Stimulated activated CD4-positive, alpha-beta T cell treated with anti-CD3 and anti-CD28 coated beads, Interleukin-1b, Interleukin-23, amount 100 ng/mL, for 4 hours (primary cell): ENCODE measurements at places on chromosomes 1 and 21.

- DNase-seq = no peak
Observed at GRCh38 chr1:8090241-8090702, 64.2 kb upstream of the ERRFI1 start.

- no peak for DNase-seq
Observed at GRCh38 chr1:10597492-10598388, 123.0 kb downstream of the PEX14 start.

GRCh38 chr21:33035147-33035546, 9.4 kb downstream of the OLIG2 start:
- no peak for DNase-seq

GRCh38 chr1:211327346-211327921, 801 bp downstream of the TRAF5 start:
- no peak for DNase-seq

DNA sequence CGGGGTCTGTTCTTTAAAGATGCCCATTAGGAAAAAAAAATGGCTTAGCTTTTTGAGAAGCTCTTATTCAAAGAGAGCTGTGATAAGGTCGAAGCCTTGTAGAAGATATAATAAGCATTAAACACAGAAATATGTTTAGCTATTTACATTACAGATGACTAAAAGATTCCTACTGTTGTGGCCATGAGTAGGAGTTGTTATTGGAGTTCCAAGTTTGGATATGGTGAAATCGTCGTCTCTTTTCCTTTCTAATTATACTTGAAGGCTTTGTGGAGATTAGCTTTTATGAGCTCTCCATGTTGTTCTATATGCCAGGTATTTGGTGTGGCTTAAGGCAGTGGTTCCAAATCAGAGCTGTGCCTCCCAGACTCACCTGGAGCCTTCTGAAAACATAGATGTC, 79.9 kb upstream of the LAMC2 start:
- no peak for DNase-seq
